Right lobe of liver (tissue), 6 donors: ENCODE measurements at places on chromosomes 12 and 14. TPM values are rescaled to one million over a fixed set of nuclear protein-coding genes. Genes with fewer than 3 reads are reported as not detected.

- no peak overlapping the region for H3K4me3 ChIP-seq
- H3K27ac ChIP-seq, result no peak overlapping the region
- DNase-seq, result no peak
- H3K27me3 ChIP-seq, result no peaks in the 10 kb centered on the region
Measured at GRCh38 chr12:71415336-71416231, 24.0 kb upstream of the LGR5 start.

DNA sequence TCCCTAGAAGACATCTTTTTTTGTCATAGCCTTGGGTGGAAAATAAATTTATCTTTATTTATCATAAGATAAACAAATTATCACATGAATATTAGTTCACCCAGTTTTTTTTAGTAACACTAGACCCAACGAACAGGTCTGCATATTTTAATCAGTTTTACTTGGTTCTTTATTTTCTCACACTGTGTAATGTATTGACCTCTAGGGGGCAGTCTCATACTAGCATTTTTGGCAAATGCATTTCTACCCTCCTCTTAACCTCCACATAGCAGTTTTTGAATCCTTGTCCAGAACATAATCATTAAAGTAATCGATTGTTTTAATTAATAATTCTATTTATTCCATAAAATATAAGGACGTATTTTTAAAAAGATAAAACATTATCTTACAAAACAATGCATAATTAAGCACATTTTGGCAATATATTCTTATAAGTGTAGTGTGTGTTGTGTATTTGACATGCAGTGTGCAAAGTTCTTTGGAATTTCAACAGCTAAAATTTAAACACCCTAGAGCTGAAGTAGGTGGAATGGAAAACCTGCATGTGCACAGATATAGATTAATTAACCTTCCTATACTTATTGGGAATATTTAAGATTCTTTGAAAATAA lies 31.6 kb upstream of the PTPRQ start:
- no peaks in the 10 kb centered on the region for H3K4me1 ChIP-seq
- no peak for DNase-seq
- H3K27me3 ChIP-seq, result no peaks in the 10 kb centered on the region
- no peaks in the 10 kb centered on the region for H3K36me3 ChIP-seq
- H3K27ac ChIP-seq, result no peak overlapping the region

- H3K27ac ChIP-seq, result no peak overlapping the region
- no peak overlapping the region for H3K4me3 ChIP-seq
- H3K27me3 ChIP-seq, result no peaks in the 10 kb centered on the region
- no peak for DNase-seq
- no peaks in the 10 kb centered on the region for H3K36me3 ChIP-seq
Measured at GRCh38 chr12:53014709-53015108, 8.5 kb downstream of the EIF4B start.

- no peaks in the 10 kb centered on the region for H3K27me3 ChIP-seq
- H3K27ac ChIP-seq, result no peak overlapping the region
- H3K4me1 ChIP-seq, result no peaks in the 10 kb centered on the region
- no peaks in the 10 kb centered on the region for H3K36me3 ChIP-seq
Measured at GRCh38 chr12:69966839-69967238, 141.8 kb downstream of the MYRFL start.

DNA sequence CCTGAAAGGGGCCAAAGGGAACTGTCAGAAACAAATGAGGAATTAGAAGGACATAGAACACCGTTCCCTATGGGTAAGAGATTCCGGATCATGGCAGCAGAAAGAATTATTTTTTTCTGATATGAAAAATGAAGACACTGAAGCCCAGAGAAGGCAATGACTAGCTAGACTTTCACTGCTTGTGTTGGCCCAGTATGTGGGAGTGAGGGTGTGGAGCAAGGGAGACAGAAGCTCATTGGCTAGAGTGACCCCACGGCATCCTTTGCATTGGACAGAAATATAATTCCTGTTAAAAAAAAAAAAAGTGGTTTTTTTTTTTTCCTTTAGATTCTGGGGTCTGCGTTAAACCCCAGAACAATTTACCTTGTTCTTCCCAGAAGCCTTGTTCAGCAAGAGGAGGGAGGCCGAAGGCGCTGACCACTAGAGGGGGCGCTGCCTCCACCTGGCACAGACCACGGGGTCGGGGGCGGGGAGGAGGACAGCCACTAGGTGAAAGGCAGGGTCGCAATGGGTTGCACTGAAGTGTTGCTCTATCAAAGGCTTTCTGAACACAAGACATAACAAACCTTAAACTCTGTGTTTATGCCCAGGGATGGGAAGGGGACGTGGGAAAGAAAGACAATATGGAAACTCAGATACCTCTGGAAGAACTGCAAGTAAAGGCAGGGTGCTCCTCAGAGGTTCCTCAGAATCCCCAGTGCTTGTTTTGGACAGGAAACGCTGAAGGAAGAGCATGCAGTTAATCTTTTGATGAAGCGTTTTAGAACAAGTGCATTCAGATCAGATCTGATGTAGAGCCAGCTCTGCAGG lies 156.8 kb downstream of the KCNA5 start:
- peak; percentile 53 for DNase-seq
- H3K4me3 ChIP-seq, result no peak overlapping the region
- H3K27ac ChIP-seq, result no peak overlapping the region
- no peaks in the 10 kb centered on the region for H3K4me1 ChIP-seq
- no peaks in the 10 kb centered on the region for H3K27me3 ChIP-seq

Gene EPYC
- not detected for total RNA-seq

Gene SRRM4
- not detected for total RNA-seq

Gene TAS2R50
- 1.4 TPM for total RNA-seq

Gene DAO
- 26.7 TPM for total RNA-seq

Gene SERPINA3
- 12,749 TPM for total RNA-seq
